ENCODE measurements at places on chromosomes 2 and 18.

DNA sequence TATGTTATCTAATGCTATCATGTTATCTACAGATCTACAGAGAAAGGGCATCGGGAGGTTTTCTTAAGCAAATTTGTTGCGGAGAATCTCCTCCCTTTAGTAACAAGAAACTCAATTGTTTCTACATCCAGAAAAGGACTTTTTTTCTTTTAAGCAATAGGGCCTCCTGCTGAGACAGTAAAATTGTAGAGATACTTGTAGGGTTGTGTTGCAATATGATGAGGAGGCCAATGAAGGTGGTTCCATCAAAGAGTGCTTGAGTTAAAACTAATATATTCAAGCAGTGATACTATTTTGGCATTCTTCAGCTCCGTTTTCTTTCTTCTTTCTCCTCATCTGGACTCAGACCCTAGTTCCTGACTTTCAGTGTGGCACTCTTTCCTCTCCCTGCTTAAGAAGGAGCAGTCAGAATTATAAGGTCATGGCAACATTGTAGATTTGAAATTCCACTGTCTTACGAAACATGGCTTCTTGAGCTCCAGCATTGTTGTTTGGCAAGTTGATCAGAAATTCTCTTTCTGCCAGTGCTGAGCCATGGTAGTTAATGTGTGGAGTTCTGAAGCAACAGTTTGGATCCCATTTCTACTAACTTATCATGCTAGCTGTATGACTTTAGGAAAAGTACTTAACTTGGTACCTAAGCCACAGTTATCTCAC, 202.0 kb upstream of the SLC14A2 start:
- no peak for DNase-seq

DNA sequence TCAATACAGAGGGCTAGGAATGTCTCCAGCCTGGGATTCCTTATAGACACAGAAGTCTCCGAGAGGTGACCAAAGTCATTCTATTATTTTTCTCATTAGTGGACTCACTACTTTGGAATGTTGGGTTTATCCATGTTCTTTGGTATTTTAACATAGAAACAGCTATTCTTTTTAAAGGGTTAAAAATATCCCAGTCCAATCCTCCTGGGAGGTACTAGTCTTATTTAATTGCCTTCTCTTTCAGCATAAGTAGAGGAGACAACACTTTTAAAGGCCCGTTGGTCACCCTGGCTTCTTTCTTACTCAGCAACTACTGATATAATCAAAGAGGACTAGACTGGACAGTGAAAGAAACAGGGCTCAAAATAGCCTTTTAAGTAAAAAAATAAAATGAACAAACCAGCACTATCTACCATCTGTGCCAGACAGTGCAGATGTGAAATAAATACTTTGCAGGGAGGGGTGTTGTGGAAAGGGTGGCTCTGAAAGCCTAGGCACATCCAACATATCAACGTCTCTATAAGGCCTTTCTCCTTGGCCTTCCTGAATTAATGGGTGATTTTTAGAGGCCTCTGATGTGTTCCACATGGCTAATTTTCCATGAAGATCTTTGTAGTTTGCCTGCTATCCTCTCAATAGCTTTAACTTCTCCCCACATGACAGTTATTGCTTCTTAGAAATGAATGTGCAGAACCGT, 334.4 kb upstream of the THUMPD2 start:
- DNase-seq, result no peak

DNA sequence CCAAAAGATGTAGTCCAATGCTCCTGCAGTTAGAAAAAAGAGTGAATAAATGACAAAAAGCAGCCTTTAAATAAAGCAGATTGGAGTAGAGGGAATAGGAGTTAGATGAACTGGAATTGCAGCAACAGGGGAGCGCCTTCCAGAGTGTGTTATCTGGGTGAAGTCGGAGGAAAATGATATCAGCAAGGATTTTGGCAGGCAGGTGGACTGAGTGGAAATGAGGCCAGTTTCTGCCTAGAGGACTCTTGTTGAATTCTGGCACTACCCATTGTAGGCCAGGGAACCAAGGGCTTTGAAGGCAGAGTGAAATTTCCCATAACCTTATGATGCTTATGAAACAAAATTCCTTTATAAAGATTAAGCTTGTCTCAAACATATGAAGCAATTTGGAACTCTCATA, 59.8 kb downstream of the AKAIN1 start:
- DNase-seq, result no peak

- DNase-seq, result no peak
These were observed 447.5 kb upstream of the SLC14A2 start for GRCh38 chr18:45167631-45168280.

DNA sequence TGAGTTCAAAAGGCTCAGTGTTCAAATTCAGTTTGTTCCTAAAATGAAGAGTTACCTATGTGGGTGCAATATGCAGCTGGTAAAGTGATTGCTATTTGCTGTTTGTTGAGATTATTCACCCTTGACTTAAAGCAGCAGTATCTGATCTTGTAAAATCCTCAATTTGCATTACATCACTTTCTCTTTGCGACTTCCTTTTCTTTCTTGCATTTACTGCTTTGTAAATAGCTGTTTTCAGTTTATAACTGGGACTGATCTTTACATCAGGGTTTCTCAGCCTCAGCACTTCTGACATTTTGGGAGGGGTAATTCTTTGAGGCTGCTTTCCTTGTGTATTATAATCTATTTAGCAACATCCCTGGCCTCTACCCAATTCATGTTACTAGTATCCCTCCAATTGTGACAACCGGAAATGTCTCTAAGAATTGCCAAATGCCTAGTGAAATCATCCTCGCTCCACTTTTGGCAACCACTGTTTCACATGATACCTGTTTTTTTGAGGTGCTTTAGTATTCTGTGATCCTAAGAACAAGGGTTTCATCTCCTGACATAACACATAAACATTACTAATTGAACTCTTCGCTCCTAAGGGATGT, 12.1 kb upstream of the ERCC3 start:
- DNase-seq, result no peak

GRCh38 chr2:176122683-176123410, at the start of gene HOXD9:
Gene HOXD9, plus strand, starts transcription at chr2:176122719. Its CDS starts 50 bp downstream, at chr2:176122769.
- no peak for DNase-seq

GRCh38 chr2:7984693-7985353, 697.0 kb upstream of the ID2 start:
- no peak for DNase-seq

DNA sequence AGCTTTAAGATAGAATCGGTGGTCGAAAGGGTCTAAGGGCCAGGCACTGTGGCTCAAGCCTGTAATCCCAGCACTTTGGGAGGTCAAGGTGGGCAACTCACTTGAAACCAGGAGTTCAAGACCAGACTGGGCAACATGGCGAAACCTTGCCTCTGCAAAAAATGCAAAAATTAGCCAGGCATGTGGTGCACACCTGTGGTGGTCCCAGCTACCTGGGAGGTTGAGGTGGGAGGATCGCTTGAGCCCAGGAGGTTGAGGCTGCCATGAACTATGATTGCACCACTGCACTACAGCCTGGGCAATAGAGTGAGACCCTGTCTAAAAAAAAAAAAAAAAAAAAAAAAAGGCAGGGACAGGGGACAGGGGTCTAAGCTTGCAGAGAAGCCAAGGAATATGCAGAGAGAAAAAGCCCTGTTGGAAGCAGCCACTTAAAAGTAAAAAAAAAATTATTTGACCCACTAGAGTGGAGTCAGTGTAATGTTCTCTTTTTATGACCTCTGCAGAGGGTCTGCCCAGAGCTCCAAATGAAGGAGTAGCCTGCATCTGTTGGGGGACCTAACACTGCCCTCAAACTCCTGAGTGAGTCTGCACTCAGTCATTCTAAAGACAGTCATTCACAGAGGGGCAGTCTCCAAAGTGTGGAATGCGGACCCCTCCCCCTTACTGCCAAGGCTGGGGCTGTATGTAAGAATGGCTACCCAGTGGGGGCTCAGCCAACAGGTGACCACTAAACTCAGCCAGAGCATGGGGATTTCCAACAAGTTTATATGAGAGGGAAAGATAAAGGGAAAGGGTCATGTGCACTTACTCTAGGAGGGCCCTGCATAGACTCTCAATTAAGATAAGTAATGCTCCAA, 118.5 kb upstream of the CDCA7 start:
- no peak for DNase-seq

DNA sequence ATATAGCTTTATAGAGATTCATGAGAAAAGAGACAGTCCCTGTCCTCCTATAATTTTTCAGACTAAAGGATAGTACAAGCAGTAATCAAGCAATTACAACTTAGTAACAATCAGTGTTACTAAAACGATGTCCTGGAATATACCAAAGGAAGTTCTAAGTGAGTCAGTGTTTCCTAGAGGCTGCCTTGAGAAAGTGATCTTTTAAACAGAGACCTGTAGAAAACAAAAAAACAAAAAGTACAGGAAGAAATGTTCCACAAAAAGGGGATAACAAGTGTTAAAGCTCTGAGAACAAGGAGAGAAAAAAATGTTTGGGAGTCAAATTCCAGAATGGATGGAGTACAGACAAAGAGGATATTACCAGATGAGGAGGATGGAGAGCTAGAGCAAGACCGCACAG, 556.4 kb downstream of the ERBB4 start:
- DNase-seq, result no peak

- DNase-seq, result no peak
These were observed 271.4 kb upstream of the HDAC4 start for GRCh38 chr2:239671916-239672849.

DNA sequence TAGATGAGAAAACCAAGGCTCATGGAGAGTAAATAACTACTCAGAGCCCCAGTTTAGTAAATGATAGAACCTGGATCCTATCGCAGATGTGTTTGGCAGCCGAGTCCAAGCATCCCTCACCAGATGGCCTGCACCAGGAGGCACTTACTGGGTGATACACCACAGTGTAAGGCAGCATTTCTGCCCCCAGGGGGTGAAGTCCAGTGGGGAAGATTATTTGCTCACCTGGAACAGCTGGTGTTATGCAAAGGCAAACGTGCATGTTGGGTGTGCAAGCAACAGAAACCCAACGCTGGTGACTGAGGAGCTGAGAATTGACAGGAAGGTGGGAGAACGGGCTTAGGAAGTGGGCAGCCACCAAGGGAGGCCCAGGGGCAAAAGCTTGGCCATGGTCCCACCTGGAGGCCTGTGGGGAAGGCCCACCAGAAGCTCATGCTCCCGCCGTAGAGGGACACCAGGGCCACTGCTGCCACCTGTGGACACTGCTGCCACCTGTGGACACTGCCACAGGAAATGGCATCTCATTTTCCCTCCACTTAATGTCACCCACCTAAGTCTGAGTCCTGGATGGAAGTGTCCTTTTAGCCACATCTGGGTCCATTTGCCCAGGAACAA, 100.6 kb downstream of the TFCP2L1 start:
- no peak for DNase-seq

DNA sequence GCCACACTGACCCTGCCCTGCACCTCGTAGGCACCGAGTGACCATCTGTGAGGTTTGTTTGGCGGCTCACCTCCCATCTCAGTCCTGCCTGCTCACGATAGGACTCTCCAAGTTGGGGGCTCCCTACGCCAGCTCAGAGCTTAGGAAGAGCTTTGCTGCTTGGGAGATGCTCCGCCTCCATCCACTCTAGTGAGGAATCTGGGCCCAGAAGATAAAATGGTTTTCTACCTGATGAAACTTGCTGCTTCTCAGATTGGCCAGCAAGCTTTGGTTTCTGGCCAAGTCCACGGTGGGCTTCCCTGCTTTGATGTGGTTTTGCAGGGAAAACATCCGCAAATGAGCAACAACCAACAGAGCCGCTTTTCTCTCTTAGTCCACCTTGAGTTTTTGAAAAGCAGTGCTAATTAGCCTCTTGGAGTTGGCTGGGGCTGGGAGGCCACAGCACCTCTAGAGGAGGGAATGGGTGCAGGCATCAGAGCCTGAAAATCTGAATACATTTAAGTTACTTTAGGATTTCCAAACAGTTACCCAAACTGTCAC, 42.2 kb downstream of the THNSL2 start:
- DNase-seq, result no peak

- no peak for DNase-seq
These were observed 125.2 kb downstream of the UBE2E3 start for GRCh38 chr2:181105562-181105961.

DNA sequence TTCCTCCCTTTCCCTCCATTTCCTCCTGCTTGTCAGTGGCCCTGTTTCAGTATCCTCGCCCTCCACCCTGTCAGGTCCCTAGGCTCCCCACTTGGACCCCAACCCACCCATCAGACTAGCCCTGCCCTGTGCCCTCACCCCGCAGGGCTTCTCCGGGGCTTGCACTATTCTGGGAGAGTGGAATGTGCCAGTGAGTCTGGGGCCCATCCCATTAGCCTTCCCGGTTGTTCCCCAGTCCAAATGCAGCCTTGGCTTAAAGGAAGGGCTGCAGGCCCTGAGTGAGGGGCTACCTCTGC, 45.5 kb downstream of the MYO7B start:
- no peak for DNase-seq

DNA sequence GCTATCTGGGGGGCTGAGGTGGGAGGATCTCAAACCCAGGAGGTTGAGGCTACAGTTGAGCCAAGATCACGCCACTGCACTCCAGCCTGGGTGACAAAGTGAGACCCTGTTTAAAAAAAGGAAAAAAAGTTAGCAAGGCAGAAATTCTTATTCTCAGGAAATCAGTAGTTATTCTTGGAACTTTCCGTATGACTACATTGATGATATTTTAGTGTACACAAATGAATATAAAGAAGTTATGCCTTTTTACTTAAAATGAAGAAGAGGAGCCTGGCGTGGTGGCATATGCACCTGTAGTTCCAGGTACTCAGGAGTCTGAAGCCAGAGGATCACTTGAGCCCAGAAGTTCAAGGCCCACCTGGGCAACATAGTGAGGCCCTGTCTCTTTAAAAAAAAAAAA, 7.4 kb downstream of the SPDYA start:
- DNase-seq, result no peak

DNA sequence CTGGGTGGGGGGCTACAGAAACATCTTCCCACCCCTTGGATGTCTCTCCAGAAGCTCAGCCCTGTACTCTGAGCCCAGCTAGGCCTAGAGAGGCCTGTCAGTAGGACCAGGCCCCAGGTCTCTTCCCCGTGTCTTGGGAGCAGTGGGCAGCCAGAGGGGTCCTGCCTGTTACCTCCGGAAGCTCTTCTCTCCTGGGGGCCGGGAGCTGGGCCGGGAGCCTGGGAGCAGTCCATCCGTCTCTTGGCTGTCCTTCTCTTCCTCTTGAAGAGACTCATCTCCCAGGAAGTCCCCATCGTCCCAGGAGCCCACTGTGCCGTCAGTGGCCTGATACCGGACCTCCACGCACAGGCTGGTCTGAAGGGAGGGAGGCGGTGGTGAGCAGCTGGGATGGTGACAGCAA, 38.3 kb upstream of the OTOF start:
- DNase-seq, result no peak

GRCh38 chr2:54772110-54772509, 48.6 kb downstream of the EML6 start:
- no peak for DNase-seq

- no peak for DNase-seq
These were observed 148.7 kb downstream of the CLIP4 start for GRCh38 chr2:29263886-29264285.

- no peak for DNase-seq
These were observed 96.6 kb upstream of the RND3 start for GRCh38 chr2:150584081-150584480.

- DNase-seq, result no peak
These were observed 195.7 kb downstream of the MTCL1 start for GRCh38 chr18:8901019-8901418.

Measured in T follicular helper cell (primary cell).